Ovary (tissue), 10 donors: ENCODE measurements at places on chromosomes 2 and 18. TPM values are rescaled to one million over a fixed set of nuclear protein-coding genes. Genes with fewer than 3 reads are reported as not detected.

Gene CYRIA
- total RNA-seq = 21.3 TPM

Gene VIT
- 2.9 TPM for total RNA-seq

DNA sequence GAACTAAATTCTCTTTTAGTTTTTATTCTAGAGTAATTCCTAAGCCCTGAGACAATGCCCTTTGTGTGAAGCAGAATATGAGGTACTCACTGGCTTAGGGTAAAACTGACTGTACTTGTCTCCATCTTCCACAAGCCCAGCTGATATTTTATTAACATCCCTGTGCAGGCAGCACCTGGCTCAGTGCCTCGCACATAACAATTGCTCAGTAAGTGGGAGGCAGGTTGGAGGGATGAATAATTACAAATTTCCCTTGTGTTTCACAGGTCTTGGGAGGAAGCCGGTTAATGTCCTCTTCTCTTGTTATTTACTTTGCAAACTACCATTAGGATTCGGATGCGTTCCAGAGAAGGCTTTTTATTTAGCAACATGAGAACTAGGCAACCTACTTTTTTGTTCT lies 249.8 kb upstream of the FSHR start:
- no peaks in the 10 kb centered on the region for H3K27me3 ChIP-seq
- no peaks in the 10 kb centered on the region for H3K4me1 ChIP-seq

DNA sequence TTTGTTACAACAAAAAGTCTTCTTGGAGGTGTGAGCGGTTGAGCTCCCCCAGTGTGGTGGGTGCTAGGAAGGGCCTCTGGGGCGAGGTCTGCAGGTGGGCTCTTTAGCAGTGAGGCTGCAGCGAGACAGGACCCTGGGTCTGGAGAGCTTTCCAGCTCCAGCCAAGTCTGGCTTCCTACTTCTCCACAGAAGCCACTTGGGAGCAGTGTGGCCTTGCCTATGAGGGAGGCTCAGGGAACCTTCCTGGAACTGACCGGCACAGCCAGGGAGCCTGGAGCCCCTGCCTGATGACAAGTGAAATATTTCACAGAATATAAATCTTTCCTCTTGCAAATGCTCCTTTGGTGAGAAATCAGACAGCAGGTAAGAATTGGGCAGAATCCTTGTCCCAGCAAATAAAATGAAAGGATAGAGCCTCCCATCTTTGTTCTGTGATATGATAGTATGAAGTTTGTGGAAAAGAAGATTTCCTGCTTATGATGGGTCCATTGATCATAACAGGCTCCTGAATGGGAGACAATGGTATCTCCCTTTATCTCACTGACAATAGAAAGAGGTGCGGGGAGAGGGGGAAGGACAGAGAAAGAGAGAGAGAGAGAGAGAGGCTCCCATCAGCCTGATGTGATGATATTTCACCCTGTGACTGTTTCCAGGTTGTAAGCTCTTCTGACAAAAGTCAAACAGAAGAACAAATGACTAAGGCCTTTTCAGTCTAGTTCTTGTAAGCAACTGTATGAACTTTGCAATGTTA lies 289.8 kb upstream of the SPRED2 start:
- H3K4me1 ChIP-seq = no peaks in the 10 kb centered on the region
- H3K4me3 ChIP-seq = no peak overlapping the region
- H3K36me3 ChIP-seq = no peaks in the 10 kb centered on the region
- no peak overlapping the region for H3K27ac ChIP-seq
- H3K27me3 ChIP-seq = no peaks in the 10 kb centered on the region
- peak; percentile 61 for DNase-seq
